Hair follicle dermal papilla cell (primary cell): ENCODE measurements at places on chromosomes 13 and 19. TPM values are rescaled to one million over a fixed set of nuclear protein-coding genes. Genes with fewer than 3 reads are reported as not detected.

The RAB3D gene
- total RNA-seq = 23.7 and 24.3 TPM in 2 replicates

The ATP4B gene
- not detected in 2 replicates for total RNA-seq

The IRS2 gene
- total RNA-seq = 16.2 and 20.9 TPM in 2 replicates

The BRSK1 gene
- total RNA-seq = 4.9 and 5.1 TPM in 2 replicates

The NCAN gene
- under 0.01 TPM in 1 of 2 replicates, not detected in the other for total RNA-seq

The ZNF607 gene
- 3.4 and 3.7 TPM in 2 replicates for total RNA-seq

The REXO1 gene
- 12.5 and 15.3 TPM in 2 replicates for total RNA-seq

The CGB7 gene
- 0.16 TPM in 1 of 2 replicates, not detected in the other for total RNA-seq

The PRODH2 gene
- total RNA-seq = not detected in 2 replicates

The RASAL3 gene
- total RNA-seq = 0.16 TPM in 1 of 2 replicates, not detected in the other
